ENCODE measurements at places on chromosomes 5 and 9.

GRCh38 chr9:132942541-132943182 is 1.8 kb downstream of the TSC1 start:
- DNase-seq, result no peak

- peak; percentile 48 for DNase-seq
Measured at GRCh38 chr5:64612344-64612961, 77.8 kb upstream of the SHISAL2B start.

DNA sequence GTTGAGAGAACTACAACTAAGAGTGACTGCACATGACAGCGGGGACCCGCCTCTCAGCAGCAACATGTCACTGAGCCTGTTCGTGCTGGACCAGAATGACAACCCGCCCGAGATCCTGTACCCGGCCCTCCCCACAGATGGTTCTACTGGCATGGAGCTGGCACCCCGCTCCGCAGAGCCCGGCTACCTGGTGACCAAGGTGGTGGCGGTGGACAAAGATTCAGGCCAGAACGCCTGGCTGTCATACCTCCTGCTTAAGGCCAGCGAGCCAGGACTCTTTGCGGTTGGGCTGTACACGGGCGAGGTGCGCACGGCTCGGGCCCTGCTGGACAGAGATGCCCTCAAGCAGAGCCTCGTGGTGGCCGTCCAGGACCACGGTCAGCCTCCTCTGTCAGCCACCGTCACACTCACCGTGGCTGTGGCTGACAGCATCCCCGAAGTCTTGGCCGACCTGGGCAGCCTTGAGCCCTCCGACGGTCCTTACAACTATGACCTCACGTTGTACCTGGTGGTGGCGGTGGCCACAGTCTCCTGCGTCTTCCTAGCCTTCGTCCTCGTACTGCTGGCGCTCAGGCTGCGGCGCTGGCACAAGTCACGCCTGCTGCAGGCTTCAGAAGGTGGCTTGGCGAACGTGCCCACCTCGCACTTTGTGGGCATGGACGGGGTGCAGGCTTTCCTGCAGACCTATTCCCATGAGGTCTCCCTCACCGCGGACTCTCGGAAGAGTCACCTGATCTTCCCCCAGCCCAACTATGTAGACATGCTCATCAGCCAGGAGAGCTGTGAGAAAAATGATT is 2.1 kb downstream of the PCDHGA7 start:
- DNase-seq, result no peak

GRCh38 chr5:114362197-114362976 is 517 bp downstream of the KCNN2 start:
- no peak for DNase-seq
